ENCODE measurements at places on chromosomes 6 and 20.

- no peak for DNase-seq
Observed at GRCh38 chr20:34066476-34067090, 45.5 kb downstream of the EIF2S2 start.

GRCh38 chr20:20036756-20037155 lies 15.5 kb downstream of the CRNKL1 start:
- no peak for DNase-seq

- no peak for DNase-seq
Observed at GRCh38 chr6:111231090-111231459, 143.8 kb downstream of the SLC16A10 start.

DNA sequence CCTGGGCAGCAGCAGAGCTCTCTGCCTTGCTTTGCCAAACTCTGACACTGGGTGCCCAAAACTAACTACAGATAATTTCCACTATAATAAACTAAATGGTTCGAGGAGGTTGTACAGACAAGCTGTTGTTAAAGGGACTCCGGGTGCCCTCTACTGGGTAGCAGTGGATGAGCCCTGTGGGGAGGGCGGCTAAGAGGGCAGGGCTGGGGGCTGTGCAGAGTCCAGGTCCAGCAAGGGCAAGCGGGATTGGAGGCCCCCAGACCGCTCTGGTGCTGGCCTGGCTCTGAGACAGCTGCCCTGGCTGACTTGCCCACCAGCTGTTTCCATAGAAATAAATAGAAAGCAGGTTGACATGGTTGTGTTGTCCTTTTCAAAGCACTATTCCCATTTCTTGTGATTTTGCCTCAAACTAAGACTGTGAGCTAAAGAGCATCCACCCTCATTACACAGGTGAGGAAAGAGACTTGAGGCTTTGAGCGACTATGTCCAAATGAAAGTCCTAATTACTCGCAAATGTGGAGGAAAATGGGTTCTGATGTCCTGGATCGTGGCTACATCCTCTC lies 167.6 kb upstream of the CST7 start:
- DNase-seq: peak; percentile 73

GRCh38 chr20:56352345-56353055 lies 6.3 kb upstream of the FAM210B start:
- DNase-seq: no peak

- no peak for DNase-seq
Observed at GRCh38 chr6:111533087-111533784, 50.2 kb upstream of the REV3L start.

GRCh38 chr6:133937909-133938308 lies 15.1 kb upstream of the TBPL1 start:
- no peak for DNase-seq
